ENCODE measurements at places on chromosomes 3 and 15. TPM values are rescaled to one million over a fixed set of nuclear protein-coding genes. Genes with fewer than 3 reads are reported as not detected.
A peak's percentile ranks its signal among the peaks of the same experiment; 100 is the strongest.

DNA sequence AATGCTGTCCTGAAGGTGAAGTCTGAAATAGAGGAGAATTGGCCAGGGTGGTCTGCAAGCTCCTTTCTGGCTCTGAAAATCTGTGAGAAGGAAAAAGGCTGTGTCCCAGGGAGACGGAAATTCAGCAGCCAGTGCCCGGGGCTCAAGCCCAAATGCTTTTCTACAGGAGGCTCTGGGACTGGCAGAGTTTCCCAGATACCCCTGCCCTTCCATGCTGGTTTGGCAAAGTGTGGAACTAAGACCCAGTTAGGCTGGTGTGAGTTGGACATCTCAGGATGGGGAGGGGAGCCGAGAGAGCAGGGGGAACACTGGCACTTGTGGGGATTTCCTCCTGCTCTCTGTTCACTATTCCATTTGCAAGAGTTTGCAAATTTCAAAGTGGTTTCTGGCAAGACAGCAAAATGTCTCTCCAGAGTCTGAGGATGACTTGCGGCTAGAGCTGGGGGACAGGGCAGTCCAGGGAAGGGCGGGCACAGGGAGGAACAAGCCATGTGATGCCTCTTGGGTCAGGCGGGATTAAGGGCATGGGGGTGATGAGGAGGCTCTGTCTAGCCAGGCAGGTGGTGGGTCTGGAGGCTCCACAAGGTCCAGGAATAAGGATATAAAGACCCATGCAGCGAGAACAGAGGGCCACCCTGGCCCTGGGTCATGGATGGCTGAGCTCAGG, 152.3 kb downstream of the RAB11A start:
- no peak for DNase-seq

DNA sequence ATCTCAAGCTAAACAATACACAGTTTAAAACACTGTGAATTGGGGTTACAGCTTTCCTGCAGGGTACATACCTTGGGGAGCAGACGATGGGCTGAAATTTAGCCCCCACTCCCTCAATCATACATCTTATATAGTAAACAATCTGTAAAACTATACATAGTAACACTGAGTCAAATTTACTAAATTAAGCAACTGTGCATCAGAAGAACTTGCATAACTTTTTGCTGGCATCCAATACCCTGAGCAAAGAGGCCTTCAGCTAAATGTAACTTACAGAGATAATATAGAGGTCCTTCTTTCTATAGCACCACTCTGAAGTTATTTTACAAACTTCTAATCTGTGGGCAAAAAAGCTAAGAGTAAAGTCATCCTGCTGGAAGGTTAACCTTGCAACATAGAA, 603.6 kb upstream of the TGFBR2 start:
- no peak for DNase-seq

CIAO2A gene
- 18.0 TPM for total RNA-seq

DNA sequence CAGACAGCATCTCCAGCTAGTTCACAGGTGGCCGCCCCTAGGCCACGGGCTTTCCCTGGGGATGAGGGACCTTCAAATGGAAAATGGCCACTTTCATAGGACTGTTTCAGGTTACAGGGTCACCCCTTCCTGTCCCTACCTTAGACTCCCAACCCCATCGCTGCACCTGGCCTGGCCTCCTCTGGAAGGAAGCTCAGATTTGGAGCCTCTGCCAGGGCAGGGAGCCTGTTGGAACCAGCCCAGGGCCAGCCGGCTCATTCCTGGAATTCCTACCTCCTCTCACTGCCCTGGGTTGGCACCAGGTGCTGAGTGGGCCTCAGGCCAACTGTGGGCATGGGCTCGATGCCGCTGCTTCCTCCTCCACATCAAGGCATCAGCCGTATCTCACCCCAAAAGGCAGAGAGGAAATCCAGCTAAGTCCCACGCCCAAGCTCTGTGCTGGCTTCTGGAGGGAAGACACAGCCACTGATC, 42.2 kb downstream of the KLHL25 start:
- peak; percentile 92 for DNase-seq

DNA sequence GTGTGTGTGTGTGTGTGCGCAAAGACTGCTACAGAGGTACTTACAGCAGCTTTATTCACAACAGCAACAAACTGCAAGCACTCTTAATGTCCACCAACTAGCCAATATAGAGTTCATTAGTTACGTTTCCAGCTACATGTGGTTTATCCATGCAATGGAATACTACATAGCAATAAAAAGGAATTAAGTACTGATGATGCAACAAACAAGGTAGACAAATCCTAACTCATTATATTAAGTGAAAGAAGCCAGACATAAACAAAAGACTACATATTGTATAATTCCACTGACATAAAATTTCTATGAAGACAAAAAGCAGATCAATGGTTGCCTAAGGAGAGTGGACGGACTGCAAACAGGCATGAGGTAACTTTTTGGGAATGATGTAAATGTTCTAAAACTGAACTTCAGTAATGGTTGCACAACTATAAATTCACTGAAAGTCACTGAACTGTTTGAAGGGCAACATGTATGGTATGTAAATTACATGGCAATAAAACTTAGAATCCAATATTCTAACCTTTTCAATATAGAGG, 433.7 kb downstream of the SHQ1 start:
- DNase-seq, result no peak

TLR9 gene
- 0.47 TPM for total RNA-seq

SOX14 gene
- not detected for total RNA-seq

DNA sequence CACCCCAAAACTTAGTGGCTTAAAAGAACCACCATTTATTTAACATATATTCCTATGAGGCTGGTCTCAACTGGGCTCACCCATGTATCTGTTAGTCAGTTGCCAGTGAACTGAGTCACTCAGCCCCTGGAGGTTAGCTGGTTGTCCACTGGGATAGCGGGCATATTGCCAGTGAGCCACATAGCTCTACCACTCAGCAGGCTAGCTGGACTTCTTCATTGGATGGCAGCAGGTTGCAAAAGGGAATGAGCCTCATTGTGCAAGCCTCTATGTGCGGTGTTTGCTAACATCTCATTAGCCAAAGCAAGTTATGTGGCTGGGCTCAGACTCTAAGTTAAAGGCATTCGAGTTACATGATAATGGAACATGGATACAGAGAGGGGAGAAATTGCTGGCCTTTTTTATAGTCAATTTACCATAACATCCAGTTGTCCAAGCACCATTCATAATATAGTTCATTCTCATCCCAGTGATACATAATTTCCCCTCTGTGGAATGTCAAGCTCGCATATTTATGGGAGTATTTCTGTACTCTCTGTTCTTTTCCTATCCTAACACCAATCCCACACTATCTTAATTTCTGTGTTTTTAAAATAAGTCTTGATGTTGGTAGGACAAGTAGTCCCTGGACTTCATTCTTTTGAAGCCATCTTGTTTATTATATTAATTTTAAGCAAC, 8.7 kb downstream of the BTD start:
- no peak for DNase-seq

UNC13C gene
- 0.03 TPM for total RNA-seq

GRCh38 chr3:28972921-28973320, 307.9 kb upstream of the RBMS3 start:
- no peak for DNase-seq

GRCh38 chr3:66467996-66468735, 32.7 kb downstream of the LRIG1 start:
- DNase-seq, result no peak

- no peak for DNase-seq
Measured at GRCh38 chr15:66186049-66186825, 67.3 kb downstream of the MEGF11 start.

ANKRD63 gene
- total RNA-seq, result not detected

- DNase-seq, result no peak
Measured at GRCh38 chr15:73608941-73609340, 24.2 kb downstream of the NPTN start.

DNA sequence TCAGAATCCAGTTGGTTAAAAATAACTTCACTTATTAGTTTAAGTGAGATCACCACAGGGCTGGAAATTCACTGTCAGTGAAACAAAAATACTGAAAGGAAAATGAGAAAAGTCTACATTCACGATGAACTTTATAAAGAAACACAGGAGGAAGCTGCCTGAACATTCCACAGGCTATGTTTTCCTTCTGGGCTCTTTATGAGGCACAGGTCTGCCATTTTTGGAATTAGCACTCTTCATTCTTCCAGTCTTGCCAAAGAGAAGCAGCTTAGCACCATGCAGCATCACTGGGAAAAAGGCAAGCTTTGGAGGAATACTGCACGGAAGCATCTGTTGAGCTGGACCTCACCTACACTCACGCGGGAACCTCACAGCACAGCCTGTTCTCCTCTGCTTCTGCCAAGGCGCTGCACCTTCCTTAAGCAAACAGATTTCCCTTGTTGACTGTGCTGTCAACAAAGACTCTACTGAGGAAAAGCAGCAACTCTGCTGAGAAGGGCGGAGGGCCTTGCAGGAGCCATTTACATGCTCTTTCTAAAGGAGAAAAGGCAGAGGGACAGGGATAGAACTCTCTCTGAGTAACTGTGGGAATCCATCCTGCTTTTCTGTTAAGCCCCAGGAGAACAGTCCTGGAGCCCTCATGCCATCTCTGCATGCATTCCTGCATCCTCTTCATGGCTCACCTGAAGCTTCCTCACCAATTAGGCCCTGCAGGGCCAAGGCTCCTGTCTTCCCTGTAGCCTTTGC, 15.7 kb downstream of the SUSD5 start:
- no peak for DNase-seq

SLC15A2 gene
- total RNA-seq, result 22.5 TPM

GRCh38 chr3:32420126-32421038, 28.7 kb downstream of the CMTM7 start:
- DNase-seq, result peak; percentile 65

TYRO3 gene
- 12.0 TPM for total RNA-seq

DNA sequence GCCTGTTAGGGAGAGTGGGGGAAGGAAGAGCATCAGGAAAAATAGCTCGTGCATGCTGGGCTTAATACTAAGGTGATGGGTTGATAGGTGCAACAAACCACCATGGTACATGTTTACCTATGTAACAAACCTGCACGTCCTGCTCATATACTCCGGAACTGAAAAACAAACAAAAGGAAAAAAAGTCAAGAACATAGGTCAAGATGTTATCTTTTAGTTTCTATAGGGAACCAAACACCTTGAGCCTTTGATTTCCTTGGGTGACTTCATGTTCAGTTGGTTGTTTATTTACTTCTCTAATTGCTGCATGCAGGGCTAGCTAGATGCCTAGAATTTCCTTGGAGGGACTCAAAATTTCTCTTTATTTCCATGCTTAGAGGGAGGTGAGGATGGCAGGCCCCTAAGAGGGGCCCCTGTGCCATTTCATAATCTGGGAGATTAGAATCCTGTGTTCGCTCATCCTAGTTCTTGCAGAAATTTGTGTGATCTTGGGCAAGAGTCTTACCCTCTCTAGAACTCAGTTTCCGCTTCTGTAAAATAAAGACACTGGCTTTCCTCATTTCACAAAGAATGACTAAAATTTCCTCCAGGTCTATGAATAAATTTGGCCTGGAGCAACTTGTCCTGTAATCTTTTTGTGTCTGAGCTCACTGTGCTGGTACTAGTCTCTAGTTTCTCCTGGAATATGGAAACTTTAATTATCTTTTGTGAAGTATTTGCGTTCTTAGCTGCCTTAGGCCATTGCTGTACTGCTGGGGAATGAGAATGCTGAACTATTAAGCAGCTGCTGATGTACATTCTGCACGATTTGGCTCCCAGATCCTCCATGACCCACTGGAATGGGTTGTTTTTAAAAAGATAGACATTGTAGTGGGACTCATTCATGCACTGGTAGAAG, 457.5 kb downstream of the EDEM1 start:
- DNase-seq, result no peak

DNA sequence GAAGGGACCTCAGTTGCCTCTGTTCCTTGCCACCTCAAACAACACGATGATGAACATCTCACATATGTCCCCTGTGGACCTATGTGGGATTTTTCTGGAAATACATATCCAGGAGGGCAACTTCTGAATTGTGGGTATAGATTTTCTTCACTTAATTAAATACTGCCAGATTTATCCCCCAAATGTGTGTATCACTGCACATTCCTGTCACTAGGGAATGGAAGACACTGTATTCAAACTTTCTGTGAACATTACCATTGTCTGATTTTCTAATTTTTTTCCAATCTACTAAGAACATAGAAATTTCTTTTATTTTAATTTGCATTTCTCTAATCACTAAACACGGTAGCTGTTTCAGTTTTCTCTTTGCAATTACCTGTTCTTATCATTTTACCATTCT, 102.0 kb upstream of the MRPS22 start:
- DNase-seq, result no peak

- no peak for DNase-seq
Measured at GRCh38 chr15:74213858-74214284, 11.3 kb upstream of the STRA6 start.

LRRC34 gene
- total RNA-seq, result 0.81 TPM

GRCh38 chr3:79063624-79064023, 704.2 kb downstream of the ROBO1 start:
- no peak for DNase-seq

DNA sequence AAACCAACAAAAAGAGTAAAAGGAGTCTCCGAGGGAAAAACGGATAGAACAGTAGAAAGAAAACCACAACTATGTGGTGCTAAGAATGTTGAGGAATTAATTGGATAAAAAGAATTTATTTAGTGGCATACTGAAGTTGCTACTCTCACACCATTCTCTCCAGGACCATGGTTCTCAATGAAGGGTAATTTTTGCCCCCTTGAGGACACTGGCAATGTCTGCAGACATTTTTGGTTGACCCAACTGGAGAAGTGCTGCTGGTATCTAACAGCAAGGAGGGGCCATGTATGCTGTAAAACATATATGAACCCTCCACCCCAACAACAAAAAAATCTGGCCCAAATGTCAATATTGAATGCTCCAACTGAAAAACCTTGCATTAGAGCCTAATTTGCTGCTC, 85.9 kb upstream of the CSPG5 start:
- DNase-seq, result no peak

DNA sequence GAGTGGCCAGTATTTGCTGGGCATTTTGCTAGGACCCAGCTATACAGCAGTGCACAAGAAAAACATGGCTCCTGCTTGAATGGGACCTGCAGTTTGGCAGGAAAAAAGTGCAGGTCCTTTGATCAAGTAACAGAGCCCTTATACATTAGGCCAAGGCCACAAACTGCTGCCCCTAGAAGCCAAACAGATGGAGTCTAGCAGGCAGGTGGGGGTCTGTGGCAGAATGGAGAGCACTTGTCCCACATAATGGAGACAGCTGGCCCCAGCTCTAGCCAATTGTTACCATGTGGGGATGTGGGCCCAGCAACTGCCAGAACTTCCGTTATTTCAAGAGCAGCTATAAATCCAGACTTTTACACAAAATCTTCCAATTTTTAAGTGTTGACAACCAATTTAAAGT, 79.3 kb downstream of the SHQ1 start:
- DNase-seq, result no peak

GRCh38 chr15:42037656-42038055, 16.8 kb upstream of the PLA2G4E start:
- peak; percentile 83 for DNase-seq

GRCh38 chr3:120567370-120568201, 28.6 kb upstream of the NDUFB4 start:
- DNase-seq, result no peak

Data from pancreas (tissue), 10 donors.